ENCODE measurements at places on chromosomes 6 and 20. TPM values are rescaled to one million over a fixed set of nuclear protein-coding genes. Genes with fewer than 3 reads are reported as not detected.

- peaks cover 68% of the 10 kb centered on the region for H3K36me3 ChIP-seq
- no peak overlapping the region for H3K4me3 ChIP-seq
- peaks cover 54% of the 10 kb centered on the region for H3K4me1 ChIP-seq
- H3K27me3 ChIP-seq = no peaks in the 10 kb centered on the region
- DNase-seq = no peak
Observed at GRCh38 chr6:52511572-52512151, 65.2 kb downstream of the TRAM2 start.

DNA sequence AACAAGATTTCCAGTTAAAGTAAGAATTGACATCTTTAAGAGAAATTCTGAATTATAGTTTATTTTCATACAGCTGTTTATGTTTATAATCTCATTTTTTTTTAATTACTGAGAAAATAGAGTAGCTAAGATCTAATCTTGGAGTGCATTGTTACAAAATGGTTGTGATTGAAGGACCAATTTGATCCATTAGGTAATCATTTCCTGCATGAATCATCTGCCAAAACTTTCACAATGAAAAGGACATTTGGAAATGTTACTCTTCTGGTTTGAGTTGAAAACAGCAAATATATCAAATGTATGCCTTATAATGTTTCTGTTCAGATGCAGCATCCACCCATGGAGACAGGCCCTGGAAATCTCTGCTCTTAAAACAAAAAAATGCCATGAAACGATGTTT lies 19.0 kb downstream of the TUBB2A start:
- no peak overlapping the region for H3K4me3 ChIP-seq
- no peaks in the 10 kb centered on the region for H3K27me3 ChIP-seq
- H3K4me1 ChIP-seq = peaks cover 17% of the 10 kb centered on the region
- H3K27ac ChIP-seq = no peak overlapping the region

GRCh38 chr20:41570557-41570956 lies 47.6 kb downstream of the CHD6 start:
- H3K36me3 ChIP-seq = no peaks in the 10 kb centered on the region
- no peak for DNase-seq
- no peaks in the 10 kb centered on the region for H3K27me3 ChIP-seq
- no peak overlapping the region for H3K4me3 ChIP-seq
- H3K4me1 ChIP-seq = peaks cover 24% of the 10 kb centered on the region
- no peak overlapping the region for H3K27ac ChIP-seq

GRCh38 chr6:106620931-106621672 lies 8.2 kb downstream of the RTN4IP1 start:
- H3K4me1 ChIP-seq = no peaks in the 10 kb centered on the region
- no peak for DNase-seq
- H3K4me3 ChIP-seq = no peak overlapping the region
- no peaks in the 10 kb centered on the region for H3K27me3 ChIP-seq
- no peak overlapping the region for H3K27ac ChIP-seq

DNA sequence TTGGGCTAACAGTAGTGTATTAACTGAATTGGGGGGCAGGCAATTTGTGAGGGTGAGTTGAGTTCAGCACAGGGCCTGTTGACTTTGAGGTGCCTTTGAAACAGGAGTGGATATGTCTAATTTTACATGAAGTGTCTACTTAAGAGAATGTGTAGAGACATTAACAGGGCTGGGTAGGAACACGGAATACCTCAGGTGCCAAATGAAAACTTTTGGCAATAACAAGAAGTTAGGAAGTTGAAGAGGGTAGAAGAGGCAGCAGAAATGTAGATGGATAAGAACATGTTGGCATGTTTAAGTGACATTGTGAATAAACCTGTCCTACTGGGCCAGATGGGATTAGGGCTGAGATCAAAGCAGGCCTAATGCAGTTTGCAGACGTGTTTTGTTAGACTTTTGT lies 117.0 kb downstream of the SLC16A10 start:
- no peaks in the 10 kb centered on the region for H3K4me1 ChIP-seq
- DNase-seq = no peak
- H3K36me3 ChIP-seq = no peaks in the 10 kb centered on the region
- no peaks in the 10 kb centered on the region for H3K27me3 ChIP-seq
- no peak overlapping the region for H3K27ac ChIP-seq

GRCh38 chr20:19868441-19868840 lies 110.4 kb downstream of the RIN2 start:
- H3K27me3 ChIP-seq = no peaks in the 10 kb centered on the region
- no peaks in the 10 kb centered on the region for H3K4me1 ChIP-seq
- H3K27ac ChIP-seq = peak overlapping the region; percentile 2
- no peak for DNase-seq

DNA sequence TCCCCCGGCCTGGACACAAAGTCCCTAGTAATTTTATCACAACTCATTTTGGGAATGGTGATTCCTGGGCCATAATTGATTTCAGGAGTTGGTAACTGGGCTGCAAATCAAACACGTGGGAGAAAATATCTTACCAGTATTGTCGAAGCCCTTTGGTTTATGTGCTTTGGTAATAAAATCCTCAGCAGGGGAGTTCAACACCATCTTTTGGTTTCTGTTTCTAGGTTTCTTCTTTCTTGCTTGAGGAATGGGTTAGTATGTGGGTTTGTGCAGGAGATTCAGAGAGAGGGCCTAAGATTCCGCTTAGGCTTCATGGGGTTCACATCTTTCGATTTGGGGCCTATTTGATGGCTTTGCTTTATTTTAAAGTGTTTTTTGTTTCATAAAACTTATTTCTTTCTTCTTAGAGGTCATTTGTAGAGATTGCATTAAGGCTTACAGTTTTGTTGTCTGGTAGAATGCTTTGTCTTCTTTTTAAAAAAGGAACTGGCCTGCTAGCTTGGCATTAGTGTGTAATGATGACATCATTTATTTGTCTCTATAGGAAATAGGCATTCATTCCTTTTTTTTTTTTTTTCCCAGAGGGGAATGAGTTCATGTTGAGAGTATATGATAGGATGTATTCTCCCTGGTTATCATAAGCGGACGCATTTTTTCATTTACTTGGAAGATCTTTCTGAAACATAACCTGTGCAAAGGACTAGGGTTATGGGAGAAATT lies 45.8 kb downstream of the CYP24A1 start:
- H3K27ac ChIP-seq = no peak overlapping the region
- no peak overlapping the region for H3K4me3 ChIP-seq
- H3K27me3 ChIP-seq = no peaks in the 10 kb centered on the region
- H3K36me3 ChIP-seq = no peaks in the 10 kb centered on the region

GRCh38 chr6:143535189-143535614 lies 23.7 kb upstream of the FUCA2 start:
- no peaks in the 10 kb centered on the region for H3K27me3 ChIP-seq
- peak overlapping the region; percentile 11 for H3K27ac ChIP-seq
- H3K4me1 ChIP-seq = peaks cover 18% of the 10 kb centered on the region
- H3K4me3 ChIP-seq = no peak overlapping the region

GRCh38 chr6:18280084-18280483 lies 15.8 kb upstream of the DEK start:
- H3K4me3 ChIP-seq = no peak overlapping the region
- no peak for DNase-seq
- peaks cover 8% of the 10 kb centered on the region for H3K4me1 ChIP-seq

DNA sequence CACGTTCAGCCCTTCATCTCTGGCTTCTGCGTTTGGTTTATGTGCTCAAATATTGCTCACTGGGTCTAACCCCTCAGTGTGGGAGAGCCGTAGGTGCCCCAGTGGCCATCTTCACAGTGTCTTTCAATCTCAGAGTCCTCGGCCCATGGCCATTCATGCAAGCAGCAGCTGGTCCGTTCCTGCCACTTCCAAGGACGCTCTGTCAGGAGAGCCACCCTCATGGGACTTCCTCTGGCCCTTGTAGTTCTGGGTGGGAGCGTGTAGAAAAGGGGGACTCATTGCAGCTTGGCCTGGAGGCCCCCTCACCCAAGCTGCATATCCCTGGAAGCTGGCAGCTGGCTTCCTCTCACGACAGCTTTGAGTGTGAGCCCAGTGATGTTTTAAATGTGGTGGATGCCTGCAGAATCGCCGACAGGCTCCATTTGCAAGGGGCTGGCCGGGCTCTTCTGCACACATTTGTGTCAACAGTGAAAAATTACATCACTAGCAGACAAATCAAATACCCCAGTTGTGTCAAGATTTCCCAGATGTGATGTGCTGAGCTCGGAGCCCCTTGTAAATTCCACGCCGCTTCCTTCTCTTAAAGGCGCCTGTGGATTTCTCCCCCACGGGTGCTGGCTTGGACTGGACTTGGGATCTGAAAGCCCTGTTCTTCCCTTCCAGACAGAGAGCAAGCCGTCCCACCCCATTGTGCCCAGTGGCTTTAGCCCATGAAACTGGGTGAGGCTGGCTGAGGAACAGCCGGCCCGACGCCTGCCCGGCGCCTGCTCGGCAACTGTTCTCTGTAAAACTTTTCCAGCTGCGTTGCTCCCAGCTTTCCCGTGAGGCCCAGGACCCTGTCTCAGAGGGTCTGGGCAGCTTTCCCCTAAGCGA lies 360.1 kb downstream of the TAF4 start:
- no peaks in the 10 kb centered on the region for H3K27me3 ChIP-seq
- H3K27ac ChIP-seq = no peak overlapping the region
- H3K4me3 ChIP-seq = no peak overlapping the region
- no peaks in the 10 kb centered on the region for H3K4me1 ChIP-seq
- no peaks in the 10 kb centered on the region for H3K36me3 ChIP-seq
- DNase-seq = no peak

DNA sequence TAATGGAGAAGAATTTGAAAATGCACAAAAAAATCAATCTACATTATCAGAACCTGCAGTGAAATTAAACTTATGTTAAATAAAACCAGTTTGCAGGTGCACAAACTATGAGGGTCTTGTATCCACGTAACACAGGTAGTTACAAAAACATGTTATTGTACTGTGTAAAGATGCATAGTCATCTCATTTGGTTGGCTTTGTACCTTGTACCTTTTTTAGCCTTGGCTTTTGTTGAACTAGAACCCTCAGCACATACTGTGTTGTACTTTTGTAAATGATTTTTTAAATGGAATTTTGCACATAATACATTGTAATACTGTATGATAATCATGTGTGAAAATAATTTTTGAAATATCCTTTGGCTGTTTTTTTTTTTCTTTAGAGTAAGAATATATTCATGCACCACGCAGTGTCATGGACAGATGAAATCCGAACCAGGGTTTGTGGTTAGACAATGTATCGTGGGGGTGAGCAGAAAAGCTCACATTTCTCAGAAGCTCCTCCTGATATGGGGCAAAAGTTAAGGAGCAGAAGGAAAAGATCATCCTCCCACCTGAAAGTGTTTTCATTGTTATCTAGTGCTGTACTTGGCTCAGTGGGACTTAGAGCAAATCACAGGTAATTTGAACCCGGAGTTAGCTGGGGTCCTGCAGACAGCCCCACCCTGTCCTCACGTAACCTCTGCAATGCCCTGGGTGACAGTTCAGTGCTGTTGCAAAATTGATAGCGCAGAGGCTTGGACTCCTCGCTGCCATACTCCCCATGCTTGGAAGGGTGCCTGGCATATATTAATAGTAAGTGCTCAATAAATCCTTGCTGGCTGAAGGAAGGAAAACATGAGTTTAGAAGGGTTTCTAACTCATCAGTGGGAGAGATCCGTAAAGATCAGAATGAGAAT lies 14.8 kb upstream of the NAA20 start:
- H3K27ac ChIP-seq = no peak overlapping the region
- H3K36me3 ChIP-seq = peaks cover 55% of the 10 kb centered on the region
- H3K4me3 ChIP-seq = no peak overlapping the region
- H3K27me3 ChIP-seq = no peaks in the 10 kb centered on the region

- H3K27ac ChIP-seq = no peak overlapping the region
- no peaks in the 10 kb centered on the region for H3K27me3 ChIP-seq
- H3K4me3 ChIP-seq = no peak overlapping the region
- peaks cover 11% of the 10 kb centered on the region for H3K4me1 ChIP-seq
- DNase-seq = no peak
- no peaks in the 10 kb centered on the region for H3K36me3 ChIP-seq
Observed at GRCh38 chr20:61953037-61954021, 112.4 kb downstream of the TAF4 start.

GRCh38 chr6:36848658-36849441 lies 9.6 kb upstream of the CPNE5 start:
- DNase-seq = peak; percentile 80
- no peak overlapping the region for H3K27ac ChIP-seq
- peak overlapping the region; percentile 20 for H3K4me3 ChIP-seq
- H3K4me1 ChIP-seq = peaks cover 9% of the 10 kb centered on the region
- H3K27me3 ChIP-seq = no peaks in the 10 kb centered on the region

DNA sequence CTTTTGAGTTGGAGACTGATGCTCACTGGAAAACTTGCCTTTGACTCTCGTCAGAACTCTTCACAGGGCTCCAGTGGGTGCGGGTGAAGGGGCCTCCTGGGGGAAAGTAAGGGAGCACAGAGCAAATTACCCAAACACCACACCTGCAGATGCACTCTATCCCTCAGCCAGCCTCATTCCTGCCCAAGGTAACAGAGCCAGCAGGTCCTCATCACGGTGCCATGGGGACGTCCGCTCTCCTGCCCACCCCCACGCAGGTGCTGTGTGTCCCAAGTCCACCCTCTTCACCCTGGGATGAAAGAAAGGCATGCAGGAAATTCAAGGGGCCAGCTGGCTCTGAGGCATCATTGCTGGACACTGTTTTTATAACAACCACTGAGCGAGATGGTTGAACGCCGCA lies 269.0 kb downstream of the SMOC2 start:
- H3K4me3 ChIP-seq = no peak overlapping the region
- H3K36me3 ChIP-seq = no peaks in the 10 kb centered on the region
- H3K4me1 ChIP-seq = no peaks in the 10 kb centered on the region
- no peak overlapping the region for H3K27ac ChIP-seq
- no peak for DNase-seq
- no peaks in the 10 kb centered on the region for H3K27me3 ChIP-seq

- peaks cover 25% of the 10 kb centered on the region for H3K4me1 ChIP-seq
- peak overlapping the region; percentile 60 for H3K4me3 ChIP-seq
- no peaks in the 10 kb centered on the region for H3K36me3 ChIP-seq
Observed at GRCh38 chr6:30006170-30007131, 54.6 kb upstream of the POLR1H start.

DNA sequence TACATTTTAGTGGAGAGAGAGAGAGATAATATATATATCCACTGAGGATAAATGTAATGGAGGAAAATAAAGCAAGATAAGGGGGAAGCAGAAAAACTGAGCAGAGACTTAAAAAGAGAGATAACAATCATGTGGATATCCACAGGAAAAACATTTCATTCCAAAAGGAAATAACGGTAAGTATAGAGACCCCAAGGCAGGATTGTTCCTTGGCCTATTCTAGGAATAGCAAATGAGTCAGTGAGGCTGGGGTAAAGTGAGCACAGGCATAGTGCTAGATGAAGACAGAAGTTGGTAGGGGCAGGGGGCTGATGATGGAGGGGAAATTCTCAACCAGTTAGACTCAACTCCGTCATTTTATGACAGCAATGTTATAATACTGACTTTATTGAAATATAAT lies 11.2 kb downstream of the CDC40 start:
- H3K27me3 ChIP-seq = no peaks in the 10 kb centered on the region
- no peak for DNase-seq
- peaks cover 23% of the 10 kb centered on the region for H3K4me1 ChIP-seq
- peaks cover 15% of the 10 kb centered on the region for H3K36me3 ChIP-seq
- no peak overlapping the region for H3K4me3 ChIP-seq

TNXB gene
- polyA plus RNA-seq = 15.1 TPM

CMTR1 gene
- 6.6 TPM for polyA plus RNA-seq

PCK1 gene
- 0.12 TPM for polyA plus RNA-seq

EMILIN3 gene
- not detected for polyA plus RNA-seq

DCDC2 gene
- 0.15 TPM for polyA plus RNA-seq

OR12D3 gene
- not detected for polyA plus RNA-seq

LY6G5C gene
- 2.7 TPM for polyA plus RNA-seq
